ENCODE measurements at places on chromosomes 4 and X.

- H3K4me3 ChIP-seq: no peak overlapping the region
- H3K4me1 ChIP-seq: no peaks in the 10 kb centered on the region
- H3K27ac ChIP-seq: no peak overlapping the region
- peaks cover 1% of the 10 kb centered on the region for H3K36me3 ChIP-seq
Observed at GRCh38 chr4:106497271-106497670, 128.7 kb upstream of the GIMD1 start.

DNA sequence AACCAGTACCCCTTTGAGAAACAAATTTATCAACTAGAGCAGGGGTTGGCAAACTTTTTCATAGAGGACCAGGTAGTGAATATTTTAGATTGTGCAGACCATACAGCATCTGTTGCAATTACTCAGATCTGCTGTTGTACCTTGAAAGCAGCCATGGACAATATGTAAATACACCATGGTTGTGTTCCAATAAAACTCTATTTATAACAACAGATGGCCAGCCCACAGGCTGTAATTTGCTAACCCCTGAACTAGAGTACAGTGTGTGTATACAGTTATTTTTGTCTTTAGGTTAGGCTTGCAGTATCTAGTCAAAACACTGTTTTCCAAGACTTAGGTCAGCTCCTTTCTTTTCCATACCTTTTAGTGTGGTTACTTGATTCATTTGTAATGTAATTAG lies 54.4 kb downstream of the PHKA1 start:
- no peak for DNase-seq
- H3K4me3 ChIP-seq: no peak overlapping the region
- no peaks in the 10 kb centered on the region for H3K4me1 ChIP-seq
- no peaks in the 10 kb centered on the region for H3K36me3 ChIP-seq

- no peaks in the 10 kb centered on the region for H3K27me3 ChIP-seq
- H3K4me3 ChIP-seq: no peak overlapping the region
- no peaks in the 10 kb centered on the region for H3K36me3 ChIP-seq
- H3K27ac ChIP-seq: no peak overlapping the region
- peaks cover 14% of the 10 kb centered on the region for H3K4me1 ChIP-seq
- DNase-seq: no peak
Observed at GRCh38 chrX:136130931-136131833, 16.2 kb upstream of the FHL1 start.

GRCh38 chr4:114041117-114041475 lies 61.6 kb upstream of the ARSJ start:
- H3K36me3 ChIP-seq: no peaks in the 10 kb centered on the region
- no peak overlapping the region for H3K27ac ChIP-seq
- H3K27me3 ChIP-seq: peaks cover 3% of the 10 kb centered on the region

DNA sequence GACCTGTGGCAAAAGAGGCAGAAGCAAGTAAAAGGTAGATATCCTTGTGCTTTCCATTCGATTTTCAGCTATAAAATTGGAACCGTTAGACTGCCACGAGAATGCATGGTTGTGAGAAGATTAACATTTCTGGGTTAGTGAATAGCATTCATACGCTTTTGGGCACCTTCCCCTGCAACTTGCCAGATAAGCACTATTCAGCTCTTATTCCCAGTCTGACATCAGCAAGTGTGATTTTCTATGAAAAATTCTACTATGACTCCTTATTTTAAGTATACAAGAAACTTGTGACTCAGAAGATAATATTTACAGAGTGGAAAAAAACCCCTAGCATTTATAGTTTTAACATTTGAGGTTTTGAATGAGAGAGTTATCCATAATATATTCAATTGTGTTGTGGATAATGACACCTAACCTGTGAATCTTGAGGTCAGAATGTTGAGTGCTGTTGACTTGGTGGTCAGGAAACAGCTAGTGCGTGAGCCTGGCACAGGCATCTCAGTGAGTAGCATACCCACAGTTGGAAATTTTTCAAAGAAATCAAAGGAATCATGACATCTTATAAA lies 3.9 kb downstream of the FGB start:
- no peaks in the 10 kb centered on the region for H3K27me3 ChIP-seq
- H3K4me3 ChIP-seq: no peak overlapping the region

- no peaks in the 10 kb centered on the region for H3K4me1 ChIP-seq
- no peak overlapping the region for H3K4me3 ChIP-seq
- H3K36me3 ChIP-seq: no peaks in the 10 kb centered on the region
- no peaks in the 10 kb centered on the region for H3K27me3 ChIP-seq
- DNase-seq: no peak
- no peak overlapping the region for H3K27ac ChIP-seq
Observed at GRCh38 chr4:33566649-33567048, 2677.7 kb downstream of the ARAP2 start.

DNA sequence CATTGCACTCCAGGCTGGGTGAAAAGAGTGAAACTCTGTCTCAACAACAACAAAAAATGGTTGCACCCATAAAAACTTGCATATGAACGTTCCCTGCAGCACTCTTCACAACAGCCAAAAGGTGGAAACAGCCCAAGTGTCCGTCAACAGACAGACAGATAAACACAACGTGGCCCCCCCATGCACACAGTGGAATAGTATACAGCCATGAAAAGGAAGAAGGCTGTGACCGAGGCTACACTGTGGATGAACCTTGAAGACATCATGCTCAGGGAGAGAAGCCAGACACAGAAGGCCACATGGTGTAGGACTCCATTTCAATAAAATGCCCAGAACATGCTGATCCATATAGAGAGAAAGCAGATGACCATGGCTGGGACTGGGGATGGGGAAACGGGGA lies 33.5 kb upstream of the ASMTL start:
- peaks cover 63% of the 10 kb centered on the region for H3K36me3 ChIP-seq
- DNase-seq: no peak
- no peak overlapping the region for H3K27ac ChIP-seq
- no peaks in the 10 kb centered on the region for H3K27me3 ChIP-seq
- peaks cover 62% of the 10 kb centered on the region for H3K4me1 ChIP-seq

- DNase-seq: peak; percentile 42
- H3K27ac ChIP-seq: peak overlapping the region; percentile 98
- peaks cover 50% of the 10 kb centered on the region for H3K36me3 ChIP-seq
- peaks cover 18% of the 10 kb centered on the region for H3K4me1 ChIP-seq
- no peaks in the 10 kb centered on the region for H3K27me3 ChIP-seq
- H3K4me3 ChIP-seq: peak overlapping the region; percentile 92
Observed at GRCh38 chr4:82372517-82373485, 990 bp downstream of the HNRNPD start.

GRCh38 chrX:133323431-133323830 lies 91.9 kb downstream of the GPC4 start:
- H3K4me1 ChIP-seq: no peaks in the 10 kb centered on the region
- H3K27ac ChIP-seq: no peak overlapping the region
- DNase-seq: no peak
- H3K36me3 ChIP-seq: no peaks in the 10 kb centered on the region
- no peak overlapping the region for H3K4me3 ChIP-seq
- H3K27me3 ChIP-seq: no peaks in the 10 kb centered on the region

GRCh38 chr4:80540349-80540748 lies 204.8 kb downstream of the CFAP299 start:
- peaks cover 29% of the 10 kb centered on the region for H3K4me1 ChIP-seq
- H3K27ac ChIP-seq: no peak overlapping the region
- no peaks in the 10 kb centered on the region for H3K36me3 ChIP-seq

DNA sequence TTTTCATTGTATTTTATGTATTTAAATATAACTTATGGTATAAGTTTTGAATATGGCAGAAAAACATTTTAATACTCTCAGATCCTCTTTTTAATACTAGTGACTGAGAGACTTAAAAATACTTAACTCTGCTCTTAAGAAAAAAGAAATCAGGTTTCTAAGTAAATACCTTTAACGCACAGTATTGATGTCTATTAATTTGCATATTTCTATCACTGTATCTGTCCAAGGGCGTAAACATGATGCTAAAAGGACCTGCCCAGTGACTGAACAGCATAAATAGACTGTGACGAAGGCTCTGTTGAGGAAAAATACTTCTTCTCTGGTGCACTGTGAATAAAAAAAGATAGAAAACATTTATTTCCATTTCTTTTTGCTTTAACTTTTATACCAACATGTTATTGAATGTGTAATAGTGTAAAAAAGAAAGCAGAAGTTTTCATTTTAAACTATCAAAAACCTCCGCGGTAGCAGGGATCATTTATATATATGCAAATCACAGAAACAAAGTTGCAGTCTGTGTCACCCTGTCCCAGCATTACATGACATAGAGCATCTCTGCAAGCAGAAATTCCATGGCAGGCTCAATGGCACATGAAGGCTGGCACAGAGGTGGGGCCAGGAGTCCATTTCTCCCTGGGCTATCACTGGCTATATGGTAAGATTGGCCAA lies 75.4 kb downstream of the ZAR1 start:
- no peak for DNase-seq
- H3K4me1 ChIP-seq: peaks cover 8% of the 10 kb centered on the region
- H3K27me3 ChIP-seq: no peaks in the 10 kb centered on the region
- H3K4me3 ChIP-seq: no peak overlapping the region
- H3K36me3 ChIP-seq: peaks cover 15% of the 10 kb centered on the region

- no peaks in the 10 kb centered on the region for H3K36me3 ChIP-seq
- H3K4me3 ChIP-seq: no peak overlapping the region
- DNase-seq: no peak
- no peaks in the 10 kb centered on the region for H3K27me3 ChIP-seq
- H3K4me1 ChIP-seq: no peaks in the 10 kb centered on the region
- no peak overlapping the region for H3K27ac ChIP-seq
Observed at GRCh38 chr4:124803641-124804040, 91.1 kb upstream of the ANKRD50 start.

DNA sequence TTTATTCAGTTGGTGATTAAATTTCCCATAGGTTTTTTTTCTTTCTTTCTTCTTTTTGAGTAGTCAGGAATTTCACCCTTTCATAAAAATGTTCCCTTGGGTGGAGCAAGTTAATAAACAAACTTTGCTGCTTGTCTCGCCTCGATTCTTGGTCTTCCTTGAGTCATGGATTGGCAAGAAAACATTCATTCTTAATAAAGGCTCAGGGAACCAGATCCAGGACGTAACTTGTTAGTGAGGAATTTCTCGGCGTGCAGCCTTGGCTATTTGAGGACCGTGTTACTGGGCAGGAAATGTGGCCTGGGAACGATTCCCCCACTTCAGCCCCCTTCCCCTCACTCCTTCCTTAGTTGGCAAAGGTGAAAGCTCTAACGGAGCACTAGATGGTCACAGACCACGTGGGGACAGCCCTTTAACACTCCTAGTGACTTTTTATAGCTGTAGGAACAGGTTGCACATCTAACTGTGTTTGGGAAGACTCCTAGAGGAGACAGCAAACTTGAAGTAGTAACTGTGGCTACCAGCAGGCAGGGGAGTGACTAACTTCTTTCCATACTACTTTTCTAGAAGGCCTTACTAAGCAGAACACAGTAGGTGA lies 106.8 kb downstream of the UCHL1 start:
- H3K27ac ChIP-seq: no peak overlapping the region
- no peak for DNase-seq
- H3K4me3 ChIP-seq: no peak overlapping the region
- peaks cover 20% of the 10 kb centered on the region for H3K4me1 ChIP-seq
- H3K36me3 ChIP-seq: no peaks in the 10 kb centered on the region

GRCh38 chrX:111519215-111519614 lies 7.8 kb downstream of the SERTM2 start:
- H3K27ac ChIP-seq: no peak overlapping the region
- peaks cover 2% of the 10 kb centered on the region for H3K27me3 ChIP-seq
- H3K4me3 ChIP-seq: no peak overlapping the region
- no peak for DNase-seq
- no peaks in the 10 kb centered on the region for H3K36me3 ChIP-seq

- H3K27me3 ChIP-seq: no peaks in the 10 kb centered on the region
- no peak overlapping the region for H3K4me3 ChIP-seq
- peaks cover 20% of the 10 kb centered on the region for H3K36me3 ChIP-seq
- H3K27ac ChIP-seq: no peak overlapping the region
- no peak for DNase-seq
Observed at GRCh38 chr4:145907390-145907789, 31.2 kb downstream of the ZNF827 start.

DNA sequence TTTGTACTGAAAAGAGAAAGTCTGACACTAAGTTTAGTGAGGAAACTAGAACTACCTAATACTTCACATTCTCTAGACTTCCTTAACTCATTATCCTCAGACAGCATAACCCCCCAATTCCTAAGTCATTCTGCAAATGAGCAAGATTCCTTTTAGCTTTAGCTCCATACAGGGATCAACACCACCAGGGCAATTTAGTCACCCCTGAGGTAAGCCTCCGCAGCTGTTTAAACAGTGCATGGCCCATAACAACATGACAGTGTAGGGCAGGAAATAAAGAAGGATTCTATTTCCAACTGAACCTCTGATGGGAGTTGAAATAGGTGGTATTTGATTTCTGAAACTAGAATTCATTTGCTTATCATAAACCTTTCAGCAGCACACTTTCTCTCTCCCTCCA lies 112.8 kb upstream of the DKK2 start:
- H3K4me3 ChIP-seq: no peak overlapping the region
- no peaks in the 10 kb centered on the region for H3K4me1 ChIP-seq
- no peaks in the 10 kb centered on the region for H3K27me3 ChIP-seq

DNA sequence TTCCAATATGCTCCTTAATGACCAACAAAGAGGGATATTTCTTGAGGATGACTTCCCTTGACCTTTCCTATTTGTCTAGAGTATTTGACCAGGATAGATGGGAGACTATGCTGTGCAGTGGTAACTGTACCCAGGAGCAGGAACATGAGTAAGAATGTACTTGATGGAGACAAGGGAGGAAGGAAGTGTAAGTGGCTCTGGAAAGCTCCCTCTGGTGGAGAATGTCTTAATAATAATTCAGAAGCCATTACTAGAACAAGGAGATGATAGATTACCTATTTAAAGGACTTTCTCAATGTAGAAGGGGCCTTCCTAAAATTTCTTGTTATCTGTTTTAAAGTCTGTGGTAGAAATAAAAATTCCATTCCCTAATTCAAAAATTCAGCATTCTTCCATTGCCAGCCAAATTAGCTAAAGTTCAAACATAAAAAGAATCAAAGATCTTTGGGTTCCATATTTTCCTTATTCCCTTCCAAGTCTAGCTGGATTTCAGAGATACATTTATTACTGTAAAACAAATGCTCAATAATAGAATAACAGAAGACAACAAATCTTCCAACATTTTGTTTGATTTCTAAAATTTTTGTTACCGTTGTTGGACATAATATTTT lies 83.8 kb downstream of the GRID2 start:
- DNase-seq: no peak
- H3K4me1 ChIP-seq: no peaks in the 10 kb centered on the region
- H3K27me3 ChIP-seq: no peaks in the 10 kb centered on the region
- no peaks in the 10 kb centered on the region for H3K36me3 ChIP-seq

DNA sequence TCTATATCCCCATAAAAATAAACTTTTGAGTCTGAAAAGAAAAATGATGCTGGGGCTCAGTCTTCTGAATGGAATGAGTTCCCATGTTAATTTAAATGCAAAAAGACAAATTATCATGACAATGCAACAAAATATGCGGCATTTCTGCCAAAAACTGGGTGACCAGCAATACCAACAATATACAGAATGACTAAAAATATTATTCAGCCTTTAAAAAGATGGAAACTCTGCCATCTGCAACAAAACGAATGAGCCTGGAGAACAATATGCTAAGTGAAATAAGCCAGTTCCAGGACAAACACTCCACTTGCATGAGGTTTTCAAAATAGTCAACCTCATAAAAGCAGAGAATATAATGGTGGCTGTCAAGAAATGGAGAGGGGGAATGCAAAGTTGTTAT lies 558.5 kb downstream of the IL15 start:
- H3K4me3 ChIP-seq: no peak overlapping the region
- H3K4me1 ChIP-seq: no peaks in the 10 kb centered on the region
- H3K27ac ChIP-seq: no peak overlapping the region
- no peak for DNase-seq
- no peaks in the 10 kb centered on the region for H3K27me3 ChIP-seq
- no peaks in the 10 kb centered on the region for H3K36me3 ChIP-seq
